ENCODE measurements at places on chromosomes 2 and 18. TPM values are rescaled to one million over a fixed set of nuclear protein-coding genes. Genes with fewer than 3 reads are reported as not detected.

RTN4 gene
- 202 TPM for total RNA-seq

PLGLB1 gene
- 1.1 TPM for total RNA-seq

SIX3 gene
- not detected for total RNA-seq

EPB41L5 gene
- 13.7 TPM for total RNA-seq

C2orf80 gene
- not detected for total RNA-seq

All from placental epithelial cell (primary cell).